Natural killer cell treated with Interleukin-12 subunit alpha and Interleukin-12 subunit beta and Interleukin-15 and Interleukin-18, amount 100 ng/mL, for 72 hours (primary cell): ENCODE measurements at places on chromosomes 4 and X.

DNA sequence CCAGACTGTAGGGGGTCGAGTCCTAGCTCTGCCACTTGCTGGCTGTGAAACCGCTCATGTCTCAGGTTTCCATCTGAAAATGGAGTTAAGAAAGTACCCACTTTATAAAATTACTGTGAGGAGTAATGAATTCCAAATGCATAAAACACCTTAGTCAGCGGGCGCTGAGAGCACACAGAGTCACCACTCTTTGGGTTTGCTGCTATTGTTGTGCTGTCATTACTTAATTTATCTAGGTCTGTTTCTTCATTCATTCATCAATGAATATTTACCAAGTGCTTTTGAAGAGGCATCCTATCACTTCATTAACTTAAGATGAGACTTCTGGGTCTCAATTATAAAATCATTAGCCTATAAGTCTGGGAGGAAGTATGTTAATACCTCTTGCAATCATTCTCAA, 317.3 kb downstream of the FBXW7 start:
- no peak for DNase-seq

- no peak for DNase-seq
Measured at GRCh38 chr4:141080668-141081067, 52.6 kb downstream of the RNF150 start.

- no peak for DNase-seq
Measured at GRCh38 chrX:134749706-134750445, 91.6 kb upstream of the PLAC1 start.

GRCh38 chr4:138910195-138910913, 105.2 kb upstream of the NOCT start:
- DNase-seq: no peak

DNA sequence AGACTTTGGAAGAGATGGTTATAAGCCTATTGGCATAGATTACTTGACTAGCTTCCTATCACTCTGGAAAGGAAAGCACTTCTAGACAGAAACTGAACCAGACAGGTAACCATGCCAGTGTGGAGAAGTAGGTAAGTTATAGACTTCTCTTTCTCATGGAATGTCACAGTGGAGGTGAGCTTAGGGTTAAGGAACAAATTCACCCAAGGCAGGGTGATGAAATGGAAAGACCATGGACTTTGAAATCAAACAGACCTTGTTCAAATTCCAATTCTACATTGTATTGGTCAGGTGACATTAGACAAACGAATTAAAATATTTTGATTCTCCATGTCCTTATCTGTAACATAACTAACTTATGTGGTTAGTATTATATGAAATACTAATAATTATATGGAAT, 7.7 kb upstream of the RAP1GDS1 start:
- no peak for DNase-seq

- no peak for DNase-seq
Measured at GRCh38 chr4:165780735-165781134, 92.3 kb upstream of the TLL1 start.

GRCh38 chrX:20011608-20012007, 20.7 kb upstream of the BCLAF3 start:
- DNase-seq: no peak

DNA sequence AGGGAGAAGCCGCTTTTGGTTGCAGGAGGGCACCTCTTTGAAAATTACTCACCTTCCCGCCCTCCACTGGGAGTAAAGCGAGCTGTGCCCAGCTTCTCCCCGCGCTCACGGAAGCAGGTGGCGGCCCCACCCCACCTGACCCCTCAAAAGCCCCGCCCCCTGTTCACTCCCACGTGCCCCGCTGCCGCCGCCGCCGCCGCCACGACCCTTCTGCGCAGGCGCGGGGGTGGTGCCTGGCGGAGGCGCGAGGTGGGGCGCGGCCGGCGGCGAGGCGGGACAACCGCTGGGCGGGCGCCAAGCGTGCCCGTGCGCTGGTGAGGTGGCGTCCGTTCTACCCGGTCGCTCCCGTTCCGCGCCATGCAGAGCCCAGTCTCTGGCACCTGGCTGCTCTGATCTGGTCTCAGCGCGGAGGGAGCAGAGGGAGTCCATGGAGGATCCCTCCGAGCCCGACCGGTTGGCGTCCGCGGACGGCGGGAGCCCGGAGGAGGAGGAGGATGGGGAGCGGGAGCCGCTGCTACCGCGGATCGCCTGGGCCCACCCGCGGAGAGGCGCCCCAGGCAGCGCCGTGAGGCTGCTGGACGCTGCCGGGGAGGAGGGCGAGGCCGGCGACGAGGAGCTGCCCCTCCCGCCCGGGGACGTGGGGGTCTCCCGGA, at the start of gene PI4K2B:
Gene PI4K2B (plus strand): TSS at position 297 of the 653 bp plus-strand sequence. CDS start 131 bp downstream, at position 428.
- DNase-seq: peak; percentile 95

DNA sequence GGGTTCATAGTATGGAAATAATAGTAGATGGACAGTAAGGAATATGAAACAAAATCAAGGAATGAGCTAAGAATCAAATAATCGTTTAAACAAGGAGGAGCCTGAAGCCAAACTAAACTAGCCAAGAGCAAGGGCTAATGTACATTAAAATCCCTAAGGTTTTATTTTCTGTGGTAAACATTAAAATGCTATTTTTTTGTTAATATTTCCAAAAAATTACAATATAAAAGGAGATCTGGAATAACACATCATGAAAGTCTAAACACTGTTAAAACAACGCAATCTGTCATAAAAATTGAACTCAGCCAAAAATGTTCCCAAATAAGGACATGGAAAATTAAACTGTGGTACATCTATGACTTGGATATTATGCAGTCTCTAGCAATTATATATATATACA, 188.2 kb downstream of the RNF150 start:
- no peak for DNase-seq

- no peak for DNase-seq
Measured at GRCh38 chrX:69493193-69493592, 10.9 kb upstream of the NALF2 start.

DNA sequence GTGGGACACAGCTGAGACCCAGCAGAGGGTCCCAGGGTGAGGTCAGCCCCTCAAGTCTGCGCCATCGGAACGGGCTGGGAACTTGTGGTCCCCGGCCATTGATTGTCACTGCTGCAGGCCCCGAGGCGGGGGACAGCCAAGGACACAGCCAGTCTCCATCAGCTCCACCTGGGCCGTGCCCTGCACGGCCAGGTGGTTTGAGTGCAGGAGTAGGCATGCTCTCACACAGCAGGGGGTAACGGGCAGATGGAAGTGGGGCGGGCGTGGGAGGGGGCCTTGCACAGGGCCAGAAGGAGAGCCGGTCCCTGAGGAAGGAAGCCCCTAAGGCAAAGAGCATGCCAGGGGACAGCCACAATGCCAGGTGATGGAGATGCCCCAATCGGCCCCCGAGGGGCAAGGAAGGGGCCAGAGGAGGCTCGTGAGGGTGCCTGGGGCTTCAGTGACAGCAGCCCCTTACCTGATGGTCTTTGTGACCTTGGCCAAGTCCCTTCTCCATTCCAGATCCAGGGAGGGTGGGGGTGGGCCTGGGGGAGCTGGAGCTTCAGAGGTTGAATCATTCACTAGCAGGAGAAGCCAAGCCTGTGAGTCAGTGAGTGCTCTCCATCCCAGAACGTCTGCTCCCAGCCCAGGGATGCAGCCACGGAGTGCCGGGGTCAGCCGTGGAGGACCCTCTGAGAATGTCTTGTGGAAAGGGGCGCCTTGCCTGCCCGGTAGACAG, 2.3 kb downstream of the ATP2B3 start:
- DNase-seq: no peak

- no peak for DNase-seq
Measured at GRCh38 chrX:17464194-17464593, 89.2 kb downstream of the NHS start.

DNA sequence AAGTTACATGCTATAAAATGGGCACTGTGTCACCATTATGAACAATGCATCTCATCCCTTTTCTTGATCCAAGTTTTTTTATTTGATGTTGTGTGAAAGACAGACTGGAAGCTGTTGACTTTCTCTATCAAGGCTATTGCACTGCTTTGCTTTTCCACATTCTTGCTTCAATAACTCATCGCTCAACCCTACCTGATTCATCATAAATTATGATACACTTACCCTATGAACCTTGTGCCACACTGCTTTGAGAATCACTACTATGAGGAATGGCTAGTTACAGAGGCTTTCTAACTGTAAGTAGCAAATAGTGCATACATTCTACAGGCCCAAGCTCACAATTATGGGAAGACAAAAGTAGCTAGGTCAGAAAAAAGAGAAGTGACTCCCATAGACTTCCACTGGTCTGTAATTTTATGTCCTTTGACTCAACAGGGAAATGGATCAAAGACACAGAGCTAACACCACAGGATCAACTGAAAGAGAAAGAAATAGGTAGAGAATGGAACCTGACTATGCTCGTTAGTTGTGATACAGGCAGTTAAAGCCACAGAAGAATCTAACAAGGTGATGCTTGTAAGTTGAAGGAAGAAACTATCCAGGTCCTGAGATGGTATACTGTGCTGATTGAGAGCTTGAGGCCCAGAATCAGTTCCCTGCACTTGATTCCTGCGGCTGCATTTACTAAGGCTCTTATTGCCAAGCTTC, 163.5 kb downstream of the PPP3CA start:
- no peak for DNase-seq

DNA sequence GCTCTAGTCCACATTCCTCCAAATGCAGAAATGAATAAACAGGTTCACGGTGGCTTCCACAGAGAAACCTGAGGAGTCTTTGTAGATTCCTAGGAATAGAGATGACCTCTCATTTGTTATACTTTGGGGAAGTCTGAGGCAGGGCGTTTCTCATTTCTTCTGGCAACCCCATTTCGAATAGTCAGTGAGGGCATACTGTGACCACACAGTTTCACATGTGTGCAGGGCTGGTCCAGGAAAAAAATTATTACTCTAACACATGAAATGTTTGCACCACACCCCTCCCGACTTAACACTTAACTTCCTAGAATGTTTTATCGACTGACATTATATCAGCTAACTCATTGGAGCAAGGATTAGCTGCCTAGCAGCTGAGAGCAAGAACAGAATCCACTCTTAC, 12.0 kb downstream of the FRMD7 start:
- no peak for DNase-seq

- DNase-seq: no peak
Measured at GRCh38 chr4:18439311-18439710, 417.8 kb upstream of the LCORL start.

GRCh38 chr4:38509551-38509950, 154.4 kb upstream of the KLF3 start:
- no peak for DNase-seq

DNA sequence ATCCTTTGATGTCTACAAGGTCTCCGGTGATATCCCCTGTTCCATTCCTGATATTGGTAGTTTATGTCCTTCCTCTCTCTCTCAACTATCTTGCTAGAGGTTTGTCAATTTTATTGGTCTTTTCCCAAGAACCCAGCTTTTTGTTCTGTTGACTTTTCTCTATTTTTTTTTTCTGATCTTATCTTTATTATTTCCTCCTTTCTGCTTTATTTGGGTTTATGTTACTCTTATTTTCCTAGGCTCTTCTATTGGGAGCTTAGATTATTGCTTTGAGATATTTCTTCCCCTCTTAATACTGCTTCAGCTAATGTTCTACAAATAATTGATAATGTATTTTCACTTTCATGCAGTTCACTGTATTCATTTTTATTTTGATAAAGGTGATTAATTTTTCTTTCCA, 44.2 kb downstream of the EIF2S3 start:
- DNase-seq: no peak
